ENCODE measurements at places on chromosomes 1 and 21. TPM values are rescaled to one million over a fixed set of nuclear protein-coding genes. Genes with fewer than 3 reads are reported as not detected.

Gene CTNNBIP1
- 88.7 TPM for total RNA-seq

Gene SV2A
- total RNA-seq, result 0.36 TPM

Gene ATP8B2
- 9.2 TPM for total RNA-seq

Gene TNFAIP8L2
- total RNA-seq, result not detected

Gene CD1E
- total RNA-seq, result not detected

Gene TEKT2
- total RNA-seq, result under 0.01 TPM

Gene OR2T27
- total RNA-seq, result not detected

Gene KRTAP22-2
- not detected for total RNA-seq

Gene CRTC2
- total RNA-seq, result 8.2 TPM

Gene MRPL39
- 42.7 TPM for total RNA-seq

Gene KCNE2
- total RNA-seq, result not detected

Gene AGMAT
- total RNA-seq, result 0.93 TPM

Gene ZBTB21
- total RNA-seq, result 14.4 TPM

Gene SLC5A9
- 0.07 TPM for total RNA-seq

Gene CELA3B
- total RNA-seq, result not detected

Gene KIRREL1
- total RNA-seq, result 85.4 TPM

Gene AXDND1
- 0.07 TPM for total RNA-seq

Gene FLVCR1
- 9.2 TPM for total RNA-seq

Gene FH
- total RNA-seq, result 56.7 TPM

Gene CTSE
- total RNA-seq, result not detected

Gene GBP6
- 82.7 TPM for total RNA-seq

Gene VHLL
- not detected for total RNA-seq

Gene SH2D2A
- 2.1 TPM for total RNA-seq

Gene GJB3
- 113 TPM for total RNA-seq

Gene S100A9
- 1,477 TPM for total RNA-seq

Gene AQP10
- 0.14 TPM for total RNA-seq

Gene CNR2
- total RNA-seq, result not detected

Gene TMEM81
- 3.0 TPM for total RNA-seq

Gene SLC30A10
- 0.07 TPM for total RNA-seq

Gene CENPS
- total RNA-seq, result 7.5 TPM

Gene PPM1J
- total RNA-seq, result 2.8 TPM

Measured in nasal cavity respiratory epithelium epithelial cell of viscerocranial mucosa (primary cell).